ENCODE measurements at places on chromosomes 16 and 17. TPM values are rescaled to one million over a fixed set of nuclear protein-coding genes. Genes with fewer than 3 reads are reported as not detected.

CCL13 gene
- polyA plus RNA-seq, result 2.2 TPM

RMI2 gene
- 12.5 TPM for polyA plus RNA-seq

MEOX1 gene
- polyA plus RNA-seq, result 22.0 TPM

CD300LB gene
- polyA plus RNA-seq, result 0.23 TPM

GRAPL gene
- polyA plus RNA-seq, result 1.2 TPM

MLKL gene
- polyA plus RNA-seq, result 2.8 TPM

CYLD gene
- 24.0 TPM for polyA plus RNA-seq

BCAR1 gene
- 39.7 TPM for polyA plus RNA-seq

RHBDF2 gene
- 4.4 TPM for polyA plus RNA-seq

DNAH2 gene
- 6.2 TPM for polyA plus RNA-seq

KRT20 gene
- polyA plus RNA-seq, result 0.59 TPM

SCNN1B gene
- 0.11 TPM for polyA plus RNA-seq

SEZ6L2 gene
- polyA plus RNA-seq, result 2.7 TPM

DYNC1LI2 gene
- polyA plus RNA-seq, result 72.2 TPM

PDE6G gene
- polyA plus RNA-seq, result 2.8 TPM

AGRP gene
- not detected for polyA plus RNA-seq

CCL8 gene
- 0.64 TPM for polyA plus RNA-seq

SLC5A10 gene
- 0.07 TPM for polyA plus RNA-seq

MT3 gene
- polyA plus RNA-seq, result 13.2 TPM

CNP gene
- 47.7 TPM for polyA plus RNA-seq

Data from muscle of leg (tissue), 16 donors.